ENCODE measurements at places on chromosomes 13 and 19. TPM values are rescaled to one million over a fixed set of nuclear protein-coding genes. Genes with fewer than 3 reads are reported as not detected.

DNA sequence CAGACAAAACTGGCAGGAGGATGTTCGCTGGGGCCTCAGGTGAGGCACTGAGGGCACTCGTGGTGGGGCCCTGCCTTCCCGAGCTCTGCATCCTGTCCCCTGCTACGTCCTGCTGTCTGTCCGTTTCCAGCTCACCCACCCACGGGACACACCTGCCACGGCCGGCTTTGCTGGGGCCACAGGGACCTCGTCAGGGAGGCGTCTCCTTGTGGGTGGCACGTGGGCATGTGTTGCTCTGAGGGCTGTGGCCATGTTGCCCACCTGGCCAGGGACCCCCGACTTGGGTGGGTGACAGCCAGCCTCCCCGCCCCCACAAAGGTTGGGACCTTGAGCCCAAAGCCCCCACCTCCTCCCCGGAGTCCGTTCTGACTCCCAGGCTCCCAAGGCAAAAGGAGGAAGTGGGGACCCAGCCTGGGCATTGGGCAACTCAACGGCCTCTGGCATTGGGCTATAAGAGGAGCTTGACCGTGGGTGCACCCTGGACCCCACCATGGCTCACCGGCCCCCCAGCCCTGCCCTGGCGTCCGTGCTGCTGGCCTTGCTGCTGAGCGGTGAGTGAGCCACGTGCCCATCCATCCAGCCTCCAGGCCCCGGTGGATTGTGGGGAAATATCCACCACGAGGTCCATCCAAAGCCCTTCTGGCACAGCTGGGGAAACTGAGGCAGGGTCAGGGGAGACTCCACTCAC is at the start of gene PRTN3:
TSS of gene PRTN3 (plus strand) at position 481 of the 688 bp plus-strand sequence. CDS start at position 491, 10 bp downstream.
- H3K36me3 ChIP-seq, result no peaks in the 10 kb centered on the region
- no peak for DNase-seq
- H3K4me3 ChIP-seq, result no peak within 1 kb of the TSS
- peaks cover 5% of the 10 kb centered on the region for H3K4me1 ChIP-seq
- no peak within 1 kb of the TSS for H3K27ac ChIP-seq

Gene PTGIR
- 48.8 TPM for total RNA-seq

GRCh38 chr13:43911871-43912270 is 32.2 kb downstream of the LACC1 start:
- H3K36me3 ChIP-seq, result no peaks in the 10 kb centered on the region
- peaks cover 6% of the 10 kb centered on the region for H3K4me1 ChIP-seq
- peaks cover 11% of the 10 kb centered on the region for H3K27me3 ChIP-seq
- no peak overlapping the region for H3K27ac ChIP-seq
- no peak for DNase-seq
- no peak overlapping the region for H3K4me3 ChIP-seq

DNA sequence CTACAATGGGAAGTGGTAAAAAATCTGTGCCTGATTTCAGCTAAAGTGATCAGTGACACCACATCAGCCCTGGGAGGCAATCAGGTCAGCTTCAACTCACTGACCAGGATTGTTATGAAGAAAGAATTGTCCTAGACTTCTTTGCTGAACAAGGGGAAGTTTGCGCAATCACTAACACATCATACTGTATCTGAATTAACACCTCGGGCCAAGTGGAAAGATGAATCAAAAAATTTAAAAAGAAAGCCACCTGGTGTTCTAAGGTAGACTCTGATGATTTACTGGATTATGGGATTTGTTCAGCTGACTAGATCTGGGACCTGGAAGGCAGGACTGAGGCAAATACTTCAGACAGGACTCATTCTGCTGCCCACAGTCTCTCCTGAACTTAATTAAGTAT is 161.8 kb downstream of the DIAPH3 start:
- H3K36me3 ChIP-seq, result no peaks in the 10 kb centered on the region
- H3K4me1 ChIP-seq, result no peaks in the 10 kb centered on the region
- H3K27me3 ChIP-seq, result no peaks in the 10 kb centered on the region
- no peak for DNase-seq
- H3K27ac ChIP-seq, result no peak overlapping the region
- no peak overlapping the region for H3K4me3 ChIP-seq

Gene DNAAF3
- not detected for total RNA-seq

DNA sequence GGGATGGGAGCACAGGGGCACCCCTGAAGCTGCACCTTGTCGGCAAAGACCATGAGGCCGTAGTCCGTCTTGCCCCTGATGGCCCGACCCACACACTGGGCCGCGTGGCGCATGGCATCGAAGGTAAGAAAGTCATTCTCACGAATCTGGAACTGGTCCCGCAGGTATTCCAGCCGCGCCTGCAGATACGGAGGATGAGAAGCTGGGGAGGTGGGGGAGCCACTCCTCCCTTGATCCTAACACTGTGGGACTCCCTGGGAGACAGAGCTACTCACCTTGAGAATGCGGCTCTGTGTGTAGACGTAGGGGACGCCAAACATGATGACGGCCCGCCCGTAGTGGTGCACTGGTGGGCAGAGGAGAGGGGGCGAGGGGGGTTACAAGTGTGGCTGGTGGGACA is 11.9 kb downstream of the KLC3 start:
- H3K36me3 ChIP-seq, result peaks cover 16% of the 10 kb centered on the region
- no peak overlapping the region for H3K27ac ChIP-seq
- H3K4me1 ChIP-seq, result no peaks in the 10 kb centered on the region
- no peak for DNase-seq
- H3K4me3 ChIP-seq, result no peak overlapping the region

GRCh38 chr19:35171730-35172129 is 17.2 kb downstream of the FXYD5 start:
- peaks cover 33% of the 10 kb centered on the region for H3K4me1 ChIP-seq
- H3K36me3 ChIP-seq, result peaks cover 52% of the 10 kb centered on the region
- H3K27me3 ChIP-seq, result no peaks in the 10 kb centered on the region
- peak overlapping the region; percentile 84 for H3K27ac ChIP-seq

DNA sequence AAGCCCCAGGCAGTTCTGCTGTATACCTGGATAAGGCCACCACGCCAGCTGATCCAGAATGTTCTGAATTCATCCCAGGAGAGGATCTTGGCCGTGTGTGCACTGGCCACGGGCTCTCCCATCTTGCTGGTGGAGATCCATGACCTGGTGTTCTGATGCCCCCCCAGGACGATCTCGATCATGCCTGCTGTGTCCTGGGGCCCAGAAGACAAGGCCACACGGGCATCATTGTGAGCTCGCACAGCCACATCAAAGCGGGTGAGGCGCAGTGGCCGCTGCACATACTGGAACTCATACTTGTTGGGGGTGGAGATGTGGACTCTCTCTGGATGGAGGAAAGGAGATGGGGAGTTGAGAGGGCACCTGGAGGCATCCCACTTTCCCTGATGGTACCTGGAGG is 40.1 kb downstream of the F2RL3 start:
- no peaks in the 10 kb centered on the region for H3K4me1 ChIP-seq
- peaks cover 1% of the 10 kb centered on the region for H3K27me3 ChIP-seq
- no peak overlapping the region for H3K4me3 ChIP-seq

Gene CDC42EP5
- 0.83 TPM for total RNA-seq

Gene SHD
- total RNA-seq, result not detected

DNA sequence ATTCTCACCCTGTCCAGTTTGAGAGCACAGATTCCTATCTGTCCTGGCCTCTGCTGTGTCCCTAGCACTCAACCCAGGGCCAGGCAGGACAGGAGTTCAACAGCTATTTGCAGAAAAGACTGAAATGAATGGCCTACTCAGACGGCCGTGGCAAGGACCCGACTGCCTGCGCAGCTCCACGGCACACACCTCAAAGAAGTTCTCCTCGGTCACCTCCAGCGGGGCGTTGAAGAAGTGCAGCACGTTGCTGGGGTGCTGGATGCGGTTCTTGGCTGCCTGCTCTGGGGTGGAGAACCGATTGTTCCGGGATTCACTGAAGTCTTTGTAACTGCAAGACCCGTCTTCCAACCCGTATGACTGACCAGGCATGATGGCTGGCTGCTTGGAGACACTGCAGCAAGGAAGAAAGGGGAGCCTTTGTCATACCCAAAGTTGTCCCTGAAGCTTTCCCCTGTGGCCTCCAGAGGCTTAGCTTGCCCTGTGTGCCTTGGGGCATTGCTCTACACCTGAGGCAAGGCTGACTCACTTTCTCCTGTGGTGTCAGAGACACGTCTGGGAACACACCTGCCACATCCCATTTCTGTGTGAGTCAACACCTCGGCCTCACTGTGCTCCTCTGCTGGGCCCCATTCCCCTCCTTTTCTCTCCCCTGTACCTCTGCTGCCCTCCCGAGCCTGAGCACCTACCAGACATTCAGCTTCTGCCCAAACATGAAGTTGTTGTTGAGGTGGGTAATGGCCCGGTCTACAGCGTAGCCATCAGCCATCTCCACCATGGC is 6.8 kb upstream of the ECH1 start:
- H3K36me3 ChIP-seq, result peaks cover 76% of the 10 kb centered on the region
- peak overlapping the region; percentile 92 for H3K27ac ChIP-seq
- H3K4me3 ChIP-seq, result no peak overlapping the region
- peaks cover 54% of the 10 kb centered on the region for H3K4me1 ChIP-seq

DNA sequence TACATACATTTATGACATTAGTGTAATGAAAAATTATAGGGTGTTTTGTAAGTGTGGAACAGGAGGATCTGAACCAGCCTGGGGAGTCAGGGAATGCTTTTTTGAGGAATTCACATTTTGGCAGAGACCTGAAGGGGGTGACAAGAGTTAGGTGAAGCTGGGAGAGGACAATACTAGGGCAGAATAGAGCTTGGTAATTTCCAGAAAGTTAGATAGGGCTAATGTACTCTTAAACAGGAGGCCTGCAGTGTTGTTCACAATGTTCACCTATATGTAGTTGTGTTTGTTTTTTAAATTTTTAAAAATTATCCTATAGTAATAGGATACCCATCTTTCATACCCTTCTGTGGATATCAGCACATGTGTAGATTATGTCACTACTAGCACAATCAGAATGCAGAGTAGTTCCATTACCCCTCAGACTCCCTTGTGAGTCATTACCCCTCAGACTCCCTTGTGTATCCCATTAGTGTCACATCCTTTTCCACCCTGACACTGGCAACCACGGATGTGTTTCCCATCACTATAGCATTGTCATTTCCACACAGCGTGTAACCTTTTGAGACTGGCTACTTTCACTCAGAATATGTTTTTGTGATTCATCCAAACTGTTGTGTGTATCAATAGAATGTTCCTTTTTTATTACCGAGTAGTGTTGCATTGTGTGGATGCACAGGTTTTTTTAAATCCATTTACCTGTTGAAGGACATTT is 43.1 kb downstream of the PCCA start:
- peak; percentile 72 for DNase-seq
- H3K4me1 ChIP-seq, result peaks cover 32% of the 10 kb centered on the region
- H3K27me3 ChIP-seq, result no peaks in the 10 kb centered on the region
- no peak overlapping the region for H3K4me3 ChIP-seq

DNA sequence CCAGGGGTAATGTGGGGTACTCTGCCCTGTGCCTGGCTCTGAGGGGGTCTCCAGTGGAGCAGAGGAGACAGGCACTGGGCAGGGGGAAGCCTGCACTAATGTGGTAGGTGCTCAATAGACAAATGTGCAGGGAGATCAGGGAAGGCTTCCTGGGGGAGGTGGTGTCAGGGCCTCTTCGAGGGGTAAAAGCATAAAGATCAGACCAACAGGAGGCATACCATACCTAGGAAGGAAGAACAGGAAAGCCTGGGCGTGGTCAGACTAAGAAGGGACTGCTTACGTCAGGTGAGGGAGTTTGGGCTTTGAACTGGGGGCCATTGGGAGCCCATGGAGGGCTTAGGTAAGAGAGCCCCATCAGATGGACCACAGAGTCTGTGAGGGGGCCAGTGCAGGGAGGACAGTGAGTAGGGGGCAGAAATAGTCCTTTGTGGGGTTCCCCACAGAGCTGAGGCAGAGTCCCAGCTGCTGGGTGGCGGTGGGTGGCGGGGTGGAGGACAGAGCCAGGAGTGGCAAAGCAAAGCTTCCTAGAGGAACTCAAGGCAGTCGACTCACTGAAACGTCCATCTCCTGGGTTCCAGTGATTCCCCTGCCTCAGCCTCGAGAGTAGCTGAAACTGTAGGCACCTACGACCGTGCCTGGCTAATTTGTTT is 8.8 kb downstream of the PRR36 start:
- no peak for DNase-seq
- peaks cover 34% of the 10 kb centered on the region for H3K27me3 ChIP-seq
- no peaks in the 10 kb centered on the region for H3K36me3 ChIP-seq
- peak overlapping the region; percentile 33 for H3K27ac ChIP-seq
- H3K4me1 ChIP-seq, result peaks cover 19% of the 10 kb centered on the region

Gene CEACAM4
- not detected for total RNA-seq

- H3K36me3 ChIP-seq, result no peaks in the 10 kb centered on the region
- DNase-seq, result no peak
Observed at GRCh38 chr13:108361769-108362168, 92.3 kb downstream of the TNFSF13B start.

DNA sequence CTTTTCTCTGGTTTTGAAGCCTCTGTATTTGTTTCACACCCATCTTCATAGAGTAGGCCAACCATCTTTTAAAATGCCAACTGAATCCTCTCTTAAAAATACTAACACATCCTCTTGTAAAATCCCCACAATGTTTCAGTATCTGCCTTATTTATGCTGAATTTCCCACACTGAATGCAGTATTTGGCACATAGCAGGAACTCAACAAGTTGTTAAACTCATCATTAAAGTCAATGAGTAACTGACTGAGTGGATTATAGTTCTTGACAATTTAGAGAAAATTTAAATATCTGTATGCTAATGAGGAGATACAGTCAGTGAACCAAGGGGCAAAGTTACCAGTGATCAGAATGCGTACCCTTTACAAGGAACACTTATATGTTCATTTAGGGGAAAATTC is 505.5 kb upstream of the PCDH9 start:
- no peaks in the 10 kb centered on the region for H3K36me3 ChIP-seq
- no peaks in the 10 kb centered on the region for H3K4me1 ChIP-seq
- no peak overlapping the region for H3K4me3 ChIP-seq
- no peaks in the 10 kb centered on the region for H3K27me3 ChIP-seq

Gene GFY
- not detected for total RNA-seq

DNA sequence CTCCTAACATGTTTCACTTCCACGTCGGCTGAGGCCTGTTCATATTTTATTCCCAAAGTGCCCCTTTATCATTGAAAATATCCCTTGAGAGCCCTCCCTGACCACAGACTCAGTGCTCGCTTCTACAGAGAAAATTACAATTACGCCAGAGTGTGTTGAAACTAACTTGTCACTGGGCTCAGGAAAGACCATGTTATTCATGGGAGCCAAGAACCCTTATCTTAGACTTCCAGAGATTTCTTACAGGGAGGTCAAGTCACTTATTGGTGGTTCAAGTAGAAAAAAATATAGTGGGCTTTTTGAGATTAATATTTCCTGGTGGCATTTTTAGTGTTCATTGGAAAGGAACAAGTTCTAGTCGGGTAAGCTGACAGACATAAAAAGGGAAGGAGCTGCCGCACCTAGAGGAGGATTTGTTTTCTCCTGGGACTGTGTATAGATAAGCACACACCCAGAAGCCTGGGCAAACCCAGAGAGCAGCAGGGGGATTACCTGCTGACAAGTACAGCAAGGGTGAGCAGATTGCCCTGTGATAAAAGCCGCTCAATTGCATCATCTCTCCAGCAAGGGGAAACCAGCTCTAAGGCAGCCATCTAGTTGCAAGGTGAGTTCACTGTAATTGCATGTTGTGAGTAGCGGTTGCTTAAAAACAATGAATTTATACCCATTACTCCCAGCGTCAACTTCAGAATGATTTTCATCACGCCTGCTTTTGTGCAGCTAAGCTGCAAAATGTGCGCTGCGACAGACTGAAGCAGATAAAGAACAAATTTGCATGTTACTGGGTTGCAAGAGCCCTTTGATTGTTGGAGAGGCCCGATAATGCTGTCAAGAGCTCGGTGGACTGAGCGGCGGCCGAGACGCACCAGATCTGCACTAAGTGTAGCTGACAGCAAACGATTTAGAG is 46.2 kb downstream of the DCT start:
- H3K4me1 ChIP-seq, result peaks cover 33% of the 10 kb centered on the region
- H3K27me3 ChIP-seq, result no peaks in the 10 kb centered on the region
- H3K36me3 ChIP-seq, result peaks cover 4% of the 10 kb centered on the region
- H3K4me3 ChIP-seq, result peak overlapping the region; percentile 10

All from activated CD8-positive, alpha-beta T cell treated with anti-CD3 and anti-CD28 coated beads for 36 hours (primary cell).